ENCODE measurements at places on chromosomes 16 and 17. TPM values are rescaled to one million over a fixed set of nuclear protein-coding genes. Genes with fewer than 3 reads are reported as not detected.

DNA sequence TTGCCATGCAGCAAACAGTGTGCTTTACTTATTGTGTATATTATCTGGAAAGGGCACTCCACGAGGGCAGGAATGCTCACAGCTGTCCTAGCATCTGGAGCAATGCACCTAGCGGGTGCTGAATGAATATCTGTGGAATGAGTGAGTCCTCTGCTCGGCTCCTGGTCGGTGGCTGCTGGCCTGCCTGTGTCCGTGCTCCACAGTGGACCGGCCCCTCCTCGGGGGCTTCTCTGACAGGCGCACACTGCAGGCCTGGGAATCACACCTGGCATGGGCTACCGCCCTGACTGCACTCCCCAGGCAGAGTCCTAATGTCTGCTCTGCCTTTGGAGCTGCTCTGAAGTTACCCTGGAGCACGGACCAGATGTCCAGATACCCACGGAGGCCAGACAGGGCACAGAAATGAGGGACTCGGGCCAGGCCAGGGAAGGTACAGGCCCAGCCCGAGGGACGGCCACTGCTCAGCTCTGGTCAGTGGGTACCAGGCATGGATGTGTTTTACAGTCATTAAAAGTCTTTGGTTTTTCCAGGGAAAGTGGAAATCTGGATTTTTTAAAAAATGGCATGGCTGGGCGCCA, 21.1 kb upstream of the AKTIP start:
- no peak for DNase-seq

The PRAC2 gene
- not detected for total RNA-seq

- no peak for DNase-seq
These were observed 55.0 kb downstream of the MEAK7 start for GRCh38 chr16:84449156-84450140.

DNA sequence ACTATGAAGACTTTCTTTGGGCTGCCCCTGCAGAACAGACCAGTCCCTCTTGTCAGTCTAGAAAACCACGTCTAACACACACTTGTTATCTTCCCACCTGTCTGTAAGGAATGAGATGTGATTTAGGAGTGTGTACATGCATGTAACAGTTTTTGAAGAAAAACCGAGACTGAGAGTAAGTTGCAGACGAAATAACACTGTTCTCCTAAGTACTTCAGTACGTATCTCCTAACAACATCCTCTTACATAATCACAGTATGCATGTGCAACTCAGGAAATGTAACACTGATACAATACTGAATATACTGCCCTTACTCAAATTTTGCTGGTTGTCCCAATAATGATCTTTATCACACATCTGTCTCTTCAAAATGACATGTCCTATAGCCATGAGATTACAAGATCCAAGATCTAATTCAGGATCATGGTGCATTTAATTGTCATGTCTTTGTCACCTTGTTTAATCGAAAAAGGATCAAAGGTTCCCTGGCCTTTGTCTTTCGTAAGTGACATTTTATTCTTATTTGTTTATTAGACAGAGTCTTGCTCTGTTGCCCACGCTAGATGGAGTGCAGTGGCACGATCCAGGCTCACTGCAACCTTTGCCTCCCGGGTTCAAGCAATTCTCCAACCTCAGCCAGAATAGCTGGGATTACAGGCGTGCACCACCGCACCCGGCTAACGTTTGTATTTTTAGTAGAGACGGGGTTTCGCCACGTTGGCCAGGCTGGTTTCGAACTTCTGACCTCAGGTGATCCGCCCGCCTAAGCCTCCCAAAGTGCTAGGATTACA, 25.6 kb downstream of the CREBBP start:
- peak; percentile 55 for DNase-seq

- peak; percentile 86 for DNase-seq
These were observed 137.9 kb downstream of the CDH11 start for GRCh38 chr16:64983963-64984362.

DNA sequence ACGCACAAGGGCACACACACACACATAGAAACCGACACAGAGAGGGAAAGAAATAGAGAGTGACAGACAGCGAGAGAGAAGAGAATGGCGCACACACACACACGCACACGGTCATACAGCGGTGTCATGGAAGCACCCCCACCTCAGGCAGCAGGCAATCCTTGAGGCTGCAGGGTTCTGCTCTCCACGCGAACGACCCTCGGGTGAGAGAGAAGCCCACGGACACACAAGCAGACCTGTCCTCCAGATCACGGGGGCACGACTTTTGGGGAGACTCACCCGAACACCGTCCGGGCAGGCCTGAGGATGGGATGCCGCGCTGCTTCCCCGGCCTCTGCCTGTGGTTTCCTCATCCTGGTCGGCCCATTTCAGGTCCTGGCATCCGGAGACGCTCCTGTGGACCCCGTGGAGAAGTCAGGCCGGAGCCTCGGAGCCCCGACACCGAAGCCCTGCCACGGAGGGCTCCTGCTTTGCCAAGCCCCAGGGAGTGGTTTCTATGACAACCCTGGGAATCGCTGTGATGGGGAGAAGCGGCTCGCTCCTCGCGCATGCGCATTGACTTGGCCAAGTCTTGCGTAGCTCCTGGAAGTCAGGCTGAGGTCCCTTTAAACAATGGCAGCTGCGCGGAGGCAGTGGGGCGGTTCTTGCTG, 118.2 kb upstream of the KCNJ18 start:
- no peak for DNase-seq

- DNase-seq = peak; percentile 72
These were observed 748 bp upstream of the CMTM3 start for GRCh38 chr16:66603537-66604375.

DNA sequence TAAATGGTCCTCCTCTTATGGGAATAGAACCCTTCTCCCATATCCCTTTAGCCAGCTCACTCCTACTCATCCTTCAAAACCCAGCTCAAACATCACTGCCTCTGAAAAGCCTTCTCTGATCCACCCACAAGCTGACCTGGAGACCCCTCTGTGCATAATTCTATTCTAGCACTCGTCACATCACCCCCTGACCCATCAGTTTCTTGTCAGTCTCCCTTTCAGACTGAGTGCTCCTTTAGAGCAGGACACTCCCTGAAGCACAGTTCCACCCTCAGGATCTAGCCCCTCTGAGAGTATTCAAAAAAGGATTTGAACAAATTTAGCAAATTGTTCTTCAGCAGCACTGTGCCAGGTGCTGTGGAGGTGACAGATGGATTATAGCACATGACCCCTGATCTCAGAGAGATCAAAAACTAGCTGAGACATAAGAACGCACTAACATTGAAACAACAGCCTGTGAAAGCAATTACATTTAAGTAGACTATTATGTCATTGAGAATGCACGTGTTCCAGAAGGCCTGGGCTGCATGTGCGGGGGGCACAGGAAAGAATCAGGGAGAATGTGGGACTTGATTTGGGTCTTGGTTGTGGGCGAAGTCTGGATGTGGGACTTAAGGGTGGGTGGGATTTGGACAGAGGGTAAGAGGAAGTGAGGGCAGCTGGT, 43.5 kb downstream of the MRPS23 start:
- DNase-seq = no peak

GRCh38 chr16:1505073-1505844, 12.1 kb downstream of the TELO2 start:
- no peak for DNase-seq

Measured in cardiac muscle cell (in vitro differentiated cells and primary cell).